ENCODE measurements at places on chromosomes 2 and 18.

- no peak for DNase-seq
These were observed 84.1 kb upstream of the RASGRP3 start for GRCh38 chr2:33392366-33392765.

GRCh38 chr2:172513935-172514586 is 41.8 kb upstream of the PDK1 start:
- no peak for DNase-seq

- DNase-seq: no peak
These were observed 411.6 kb upstream of the TCF4 start for GRCh38 chr18:55999641-56000040.

DNA sequence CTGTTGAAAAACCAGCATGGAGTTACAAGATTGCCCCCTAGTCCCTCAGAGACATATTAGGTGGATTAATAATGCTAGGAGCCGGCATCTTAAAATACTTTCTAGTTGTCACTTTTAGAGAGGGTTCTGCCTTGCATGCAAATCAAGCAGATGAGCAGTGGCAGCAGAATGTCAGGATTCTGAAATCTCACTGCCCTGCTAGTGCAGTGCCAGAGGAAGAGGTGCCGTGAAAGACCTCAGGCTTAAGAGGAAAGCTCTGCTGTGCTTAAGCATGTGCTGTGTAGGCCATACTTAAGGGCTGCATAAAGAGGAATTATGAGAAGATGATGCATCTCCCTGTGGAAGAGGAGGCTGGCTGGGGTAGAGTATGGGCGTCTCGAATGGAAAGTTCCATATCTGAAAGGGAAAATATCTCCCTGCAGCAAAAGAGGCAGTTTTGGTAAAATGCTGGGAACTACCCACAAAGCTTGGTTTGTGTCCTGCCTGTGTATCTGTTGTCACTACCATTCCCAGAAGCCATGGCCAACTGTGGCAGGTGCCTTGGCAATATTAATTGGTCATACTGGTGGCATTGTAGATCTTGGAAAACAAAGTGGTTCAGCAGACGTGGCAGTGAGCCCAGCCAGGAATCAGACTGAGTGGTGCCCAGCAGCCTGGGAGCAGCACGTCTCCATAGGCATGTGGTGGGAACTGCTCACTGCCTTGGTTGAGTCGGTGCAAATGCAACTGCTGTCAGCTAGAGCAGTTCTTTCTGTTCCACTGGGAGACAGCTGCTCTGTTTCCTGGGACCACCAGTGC is 131.9 kb downstream of the EVA1A start:
- DNase-seq: no peak

GRCh38 chr2:95379371-95379831 is 23.1 kb upstream of the FAHD2A start:
- no peak for DNase-seq

DNA sequence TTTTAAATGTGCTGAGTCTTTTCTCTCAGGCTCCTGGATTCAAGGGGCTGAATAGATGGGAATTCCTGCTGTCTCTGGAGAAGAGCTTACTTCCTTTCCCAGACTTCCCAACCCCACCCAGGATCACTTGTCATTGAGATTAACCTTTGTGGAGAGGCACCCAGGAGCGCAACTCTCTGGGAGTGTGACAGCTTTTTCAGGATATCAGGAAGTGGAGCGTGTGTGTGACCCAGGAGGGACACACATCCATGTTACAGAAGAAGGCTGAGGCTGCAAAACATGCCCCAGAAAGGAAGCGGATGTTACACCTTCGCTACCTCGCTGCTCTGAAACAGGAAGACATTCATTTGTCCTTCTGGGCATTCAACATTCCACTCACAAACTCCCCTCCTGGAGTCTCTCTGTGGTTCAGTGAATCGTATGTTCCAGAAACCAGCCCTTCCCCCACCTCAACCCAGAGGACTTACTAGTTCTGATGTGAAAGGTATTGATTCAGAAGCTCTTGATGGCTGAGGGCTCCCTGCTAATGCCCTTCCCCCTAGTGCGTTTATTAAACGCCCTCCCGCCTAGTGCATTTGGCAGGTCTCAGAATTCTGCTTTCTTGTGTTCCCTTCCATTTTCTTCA is 523.9 kb downstream of the TNS1 start:
- no peak for DNase-seq

DNA sequence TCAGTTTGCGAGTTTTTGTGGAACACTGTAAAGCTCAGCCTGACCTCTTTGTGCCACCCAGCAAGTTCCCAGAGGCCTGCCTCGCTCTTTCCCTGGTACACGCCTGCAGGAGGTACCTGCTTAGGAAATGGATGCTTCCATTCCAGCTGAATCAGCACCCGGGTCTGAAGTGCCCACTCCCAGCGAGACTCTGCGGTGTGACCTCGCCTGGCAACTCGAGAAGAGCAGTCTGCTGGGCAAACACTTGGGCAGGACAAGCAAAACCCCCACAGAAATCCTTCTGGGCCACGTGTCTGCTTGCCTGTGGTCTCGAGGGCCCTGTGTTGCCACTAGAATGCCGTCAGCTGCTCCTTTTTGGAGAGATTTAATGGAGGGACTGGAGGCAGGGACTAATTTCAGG is 127.6 kb downstream of the MAPK4 start:
- DNase-seq: no peak

DNA sequence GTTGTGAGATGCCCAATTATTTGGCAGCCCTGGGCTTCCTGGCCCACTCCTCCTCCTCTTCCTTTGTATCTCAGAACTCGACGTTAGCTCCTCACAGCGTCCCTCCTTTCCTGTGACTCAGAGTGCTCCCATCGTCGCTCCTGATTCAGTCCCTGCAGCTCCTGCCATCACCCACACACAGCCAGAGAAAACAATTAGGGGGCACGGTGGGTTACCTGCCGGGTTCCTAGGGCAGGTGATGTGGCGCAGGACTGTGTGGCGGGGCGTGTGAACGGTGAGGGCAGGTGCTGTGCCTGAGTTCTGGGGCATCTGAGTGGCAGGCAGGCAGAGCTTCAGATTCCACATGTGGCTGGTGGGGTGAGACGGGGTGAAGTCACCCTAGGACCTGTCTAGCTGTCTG is 42.6 kb downstream of the GLI2 start:
- DNase-seq: no peak

GRCh38 chr2:10487081-10487740 is 39.1 kb upstream of the ODC1 start:
- DNase-seq: no peak

GRCh38 chr2:165391791-165392190 is 77.7 kb upstream of the CSRNP3 start:
- DNase-seq: no peak

DNA sequence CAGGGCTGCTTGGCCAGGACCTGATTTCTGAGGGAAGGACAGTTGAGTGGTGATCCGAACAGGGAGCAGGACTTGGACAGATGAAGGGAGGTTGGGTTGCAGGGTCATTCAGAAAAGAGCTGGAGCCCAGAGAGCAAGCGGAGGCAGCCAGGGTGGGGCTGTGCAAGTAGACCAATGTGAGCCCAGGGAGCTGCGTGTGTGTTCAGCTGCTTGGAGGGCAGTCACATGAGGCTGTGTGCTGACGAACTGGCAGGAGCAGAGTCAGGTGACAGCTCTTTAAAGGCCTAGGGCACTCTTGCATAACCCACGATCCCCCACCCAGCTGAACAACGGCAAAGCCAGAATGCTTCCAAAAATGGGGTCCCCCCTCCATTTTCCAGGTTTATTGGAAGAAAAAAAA is 4.6 kb upstream of the MLPH start:
- DNase-seq: no peak

All from GM12891 (cell line).